ENCODE measurements at places on chromosomes 6 and 20.

GRCh38 chr6:107574856-107575255, 84.9 kb downstream of the SOBP start:
- no peak overlapping the region for H3K27ac ChIP-seq
- peaks cover 3% of the 10 kb centered on the region for H3K4me1 ChIP-seq
- no peak overlapping the region for H3K4me3 ChIP-seq
- peaks cover 3% of the 10 kb centered on the region for H3K27me3 ChIP-seq
- no peak for DNase-seq

GRCh38 chr20:53636540-53637097, 43.0 kb upstream of the ZNF217 start:
- H3K27me3 ChIP-seq: no peaks in the 10 kb centered on the region
- H3K36me3 ChIP-seq: no peaks in the 10 kb centered on the region
- peak overlapping the region; percentile 85 for H3K27ac ChIP-seq
- DNase-seq: no peak

DNA sequence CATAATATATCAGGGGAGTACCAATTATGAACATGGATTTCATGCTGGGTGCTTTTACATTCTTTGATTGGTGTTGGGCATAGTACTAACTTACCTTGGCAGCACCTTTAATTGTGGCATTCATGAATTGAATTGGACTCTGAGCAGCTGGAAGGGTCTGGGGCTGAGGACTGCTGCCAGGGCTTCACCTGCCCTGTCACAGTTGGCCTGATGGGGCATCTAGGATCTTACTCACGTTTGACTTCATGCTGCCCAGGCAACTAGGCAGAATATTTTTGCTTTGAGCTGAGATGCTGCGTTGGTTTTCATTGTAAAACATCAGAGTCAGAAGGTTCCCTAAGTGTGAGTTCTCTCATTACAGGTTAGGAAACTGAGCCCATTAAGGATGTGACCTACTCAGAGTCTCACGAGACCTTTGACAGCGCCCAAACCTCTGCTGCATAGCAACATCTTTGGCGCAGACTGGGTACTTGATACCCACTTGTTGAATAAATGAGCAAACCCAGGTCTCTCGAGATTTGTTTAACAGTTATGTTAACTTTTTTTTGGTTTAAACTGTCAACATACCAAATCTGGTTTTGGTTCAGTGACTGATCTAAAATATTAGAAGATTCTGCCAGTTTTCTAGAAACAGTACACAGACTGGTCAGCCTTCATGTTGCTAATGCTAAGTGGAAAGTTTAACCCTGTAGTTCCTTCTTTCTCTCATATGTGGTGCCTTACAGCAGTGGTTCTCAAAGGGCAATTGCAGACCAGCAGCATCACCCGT, 104.9 kb downstream of the TCP11 start:
- peaks cover 10% of the 10 kb centered on the region for H3K36me3 ChIP-seq
- H3K4me1 ChIP-seq: no peaks in the 10 kb centered on the region
- no peaks in the 10 kb centered on the region for H3K27me3 ChIP-seq
- no peak overlapping the region for H3K4me3 ChIP-seq
- no peak for DNase-seq
- H3K27ac ChIP-seq: no peak overlapping the region

GRCh38 chr6:45710304-45710821, 305.3 kb downstream of the CLIC5 start:
- no peaks in the 10 kb centered on the region for H3K36me3 ChIP-seq
- no peaks in the 10 kb centered on the region for H3K27me3 ChIP-seq
- peaks cover 32% of the 10 kb centered on the region for H3K4me1 ChIP-seq

DNA sequence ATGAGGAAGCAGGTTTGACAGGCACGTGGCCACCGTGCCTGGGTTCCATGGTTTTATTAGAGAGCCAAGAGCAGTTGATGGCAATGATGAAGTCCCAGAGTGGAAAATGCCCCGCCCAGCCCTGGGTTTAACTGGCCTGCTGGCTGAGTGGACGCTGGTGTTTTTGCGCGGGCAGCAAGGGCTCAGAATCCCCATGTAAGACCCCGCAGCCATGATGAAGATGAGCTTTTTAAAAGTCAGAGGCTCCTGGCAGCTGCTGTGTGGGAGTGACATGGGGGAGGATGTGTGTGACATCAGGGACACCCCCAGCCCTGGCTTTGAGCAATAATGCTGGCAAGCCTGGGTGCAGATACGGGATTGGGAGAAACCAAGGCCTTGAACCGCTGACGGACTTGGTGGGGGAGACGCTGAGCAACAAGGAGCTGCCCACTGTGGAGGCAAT, 33.0 kb upstream of the SLCO4A1 start:
- H3K27me3 ChIP-seq: no peaks in the 10 kb centered on the region
- no peak for DNase-seq
- peaks cover 35% of the 10 kb centered on the region for H3K4me1 ChIP-seq
- H3K36me3 ChIP-seq: no peaks in the 10 kb centered on the region

DNA sequence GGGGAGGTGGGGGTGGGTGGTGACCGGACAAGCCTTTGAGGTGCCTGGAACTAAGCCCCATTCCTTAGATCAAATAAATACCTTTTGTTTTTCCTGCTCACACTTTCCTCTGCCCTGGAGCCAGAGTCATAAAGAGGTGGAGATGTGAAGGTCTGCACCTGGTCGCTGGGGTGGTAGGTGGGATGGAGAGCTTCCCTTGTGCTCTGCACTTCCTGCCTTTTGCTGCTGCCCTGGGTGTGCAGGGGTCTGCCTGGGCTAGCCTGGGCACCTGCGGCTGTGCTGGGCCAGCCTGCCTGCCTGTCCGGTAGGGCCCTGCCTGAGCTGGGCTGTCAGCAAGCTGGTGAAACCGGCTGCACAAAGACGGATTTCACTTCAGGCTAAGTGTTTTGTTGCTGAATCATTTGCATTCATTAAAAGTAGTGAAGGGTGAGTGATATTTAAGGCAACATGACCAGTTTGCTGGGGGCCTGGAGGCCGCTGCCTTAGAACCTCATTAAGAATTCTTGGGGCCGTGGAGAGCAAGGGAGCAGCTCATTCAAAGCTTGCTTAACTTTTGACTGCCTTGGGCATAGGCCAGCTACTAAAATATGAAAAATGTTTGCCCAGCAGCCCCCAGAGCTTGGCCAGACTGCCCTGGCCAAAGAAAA, 20.5 kb downstream of the PTK7 start:
- no peak for DNase-seq
- no peaks in the 10 kb centered on the region for H3K27me3 ChIP-seq
